ENCODE measurements at places on chromosomes 6 and 20. TPM values are rescaled to one million over a fixed set of nuclear protein-coding genes. Genes with fewer than 3 reads are reported as not detected.

GRCh38 chr6:37160922-37161778 lies 8.8 kb upstream of the PIM1 start:
- no peaks in the 10 kb centered on the region for H3K4me1 ChIP-seq
- DNase-seq: no peak
- H3K27ac ChIP-seq: peak overlapping the region; percentile 35
- H3K4me3 ChIP-seq: no peak overlapping the region
- no peaks in the 10 kb centered on the region for H3K36me3 ChIP-seq

DNA sequence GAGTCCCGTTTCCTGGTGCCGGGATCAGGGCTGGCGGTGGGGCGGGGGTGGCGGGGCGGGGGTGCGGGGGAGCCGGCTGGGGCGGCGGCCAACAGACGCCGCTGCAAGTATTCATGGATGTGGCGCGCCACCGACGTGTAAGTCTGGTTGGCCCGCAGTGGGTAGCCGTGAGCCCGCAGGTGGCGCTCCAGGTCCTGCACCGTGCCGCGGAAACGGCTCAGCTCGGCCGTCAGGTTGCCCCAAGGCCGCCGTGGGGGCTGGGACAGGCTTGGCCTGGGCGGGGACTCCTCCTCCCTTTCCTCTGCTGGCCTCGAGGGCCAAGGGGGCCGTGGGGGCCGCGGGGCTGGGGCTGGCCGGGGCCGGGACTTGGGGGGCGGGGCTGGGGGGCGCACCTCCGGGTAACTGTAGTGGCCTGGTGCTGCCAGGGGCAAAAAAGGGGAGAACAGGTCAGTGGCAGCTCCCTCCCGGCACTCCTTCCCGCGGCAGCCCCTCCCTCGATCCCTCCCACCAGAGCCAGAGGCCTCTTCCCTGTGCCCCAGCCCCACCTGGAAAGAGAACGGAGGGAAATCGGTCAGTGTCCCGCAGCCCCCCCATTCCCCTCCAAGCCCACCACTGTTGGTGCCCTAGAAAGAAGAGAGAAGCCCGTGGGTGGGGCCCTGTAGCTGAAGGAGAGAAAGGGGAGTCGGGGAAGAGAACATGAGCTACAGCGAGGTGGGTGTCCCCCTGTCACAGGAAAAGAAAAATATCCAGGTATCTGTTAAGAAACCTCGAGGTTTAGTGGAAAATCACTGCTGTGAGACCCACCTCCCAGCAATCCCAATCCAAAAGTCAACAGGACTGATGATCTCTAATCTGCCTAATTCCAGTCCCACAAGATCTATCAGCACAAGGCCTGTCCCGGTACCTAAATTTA lies 21.3 kb downstream of the TNXB start:
- DNase-seq: peak; percentile 95
- H3K27ac ChIP-seq: peak overlapping the region; percentile 96
- H3K36me3 ChIP-seq: no peaks in the 10 kb centered on the region
- no peaks in the 10 kb centered on the region for H3K27me3 ChIP-seq
- H3K4me3 ChIP-seq: no peak overlapping the region

GRCh38 chr20:258269-258858 lies 840 bp downstream of the DEFB132 start:
- no peak overlapping the region for H3K4me3 ChIP-seq
- H3K36me3 ChIP-seq: peaks cover 3% of the 10 kb centered on the region
- H3K27ac ChIP-seq: no peak overlapping the region

- H3K4me1 ChIP-seq: no peaks in the 10 kb centered on the region
- H3K4me3 ChIP-seq: no peak overlapping the region
- DNase-seq: no peak
- no peaks in the 10 kb centered on the region for H3K27me3 ChIP-seq
- H3K27ac ChIP-seq: no peak overlapping the region
- no peaks in the 10 kb centered on the region for H3K36me3 ChIP-seq
Observed at GRCh38 chr20:61548069-61548468, 296.0 kb downstream of the CDH4 start.

DNA sequence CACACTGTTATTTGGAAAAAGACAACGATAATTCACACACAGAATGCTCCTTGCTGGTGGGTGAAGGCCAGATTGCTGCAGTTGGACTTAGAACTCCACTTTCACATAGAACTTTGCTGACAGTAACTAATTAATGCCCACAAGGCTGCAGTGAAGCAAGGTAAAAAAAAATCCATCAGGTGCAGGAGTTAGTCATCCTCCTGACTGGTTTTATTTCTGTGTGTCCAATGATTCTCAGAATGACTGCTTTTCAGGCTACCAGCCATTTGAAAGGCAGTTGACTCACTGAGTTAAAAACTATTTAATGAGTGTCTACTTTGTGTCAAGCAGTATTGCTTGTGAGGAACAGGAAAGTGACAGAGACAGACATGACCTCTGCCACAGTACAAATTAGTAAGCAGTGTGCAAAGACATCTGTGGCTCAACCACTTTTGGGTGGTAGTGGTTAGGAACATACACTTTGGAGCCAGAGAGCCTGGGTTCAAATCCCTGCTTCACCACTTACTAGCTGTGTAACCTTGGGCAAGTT lies 41.9 kb downstream of the ELOVL5 start:
- H3K4me3 ChIP-seq: no peak overlapping the region
- DNase-seq: no peak
- no peaks in the 10 kb centered on the region for H3K27me3 ChIP-seq
- no peak overlapping the region for H3K27ac ChIP-seq
- no peaks in the 10 kb centered on the region for H3K36me3 ChIP-seq
- no peaks in the 10 kb centered on the region for H3K4me1 ChIP-seq

- H3K27me3 ChIP-seq: no peaks in the 10 kb centered on the region
- peak overlapping the region; percentile 58 for H3K27ac ChIP-seq
- no peaks in the 10 kb centered on the region for H3K36me3 ChIP-seq
- no peaks in the 10 kb centered on the region for H3K4me1 ChIP-seq
- H3K4me3 ChIP-seq: no peak overlapping the region
- no peak for DNase-seq
Observed at GRCh38 chr6:144352331-144352730, 67.2 kb downstream of the UTRN start.

DNA sequence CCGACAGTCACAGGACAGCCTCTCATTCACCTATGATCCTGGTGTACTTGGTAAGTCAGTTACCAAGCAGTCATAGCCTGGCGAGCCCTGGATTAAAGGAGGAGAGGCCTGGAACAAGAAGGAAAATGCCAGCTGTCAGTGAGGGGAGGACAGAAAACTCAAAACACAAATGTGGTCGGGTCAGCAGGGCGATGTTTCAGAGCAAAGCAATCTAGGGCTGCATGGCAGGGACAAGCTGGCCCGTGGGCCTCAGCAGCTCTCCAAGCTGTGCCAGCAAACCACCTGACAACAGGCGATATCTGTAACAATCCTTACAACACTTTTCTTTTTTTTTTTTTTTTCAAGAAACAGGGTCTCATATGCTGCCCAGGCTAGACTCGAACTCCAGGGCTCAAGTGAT lies 40.3 kb downstream of the MGME1 start:
- no peak for DNase-seq
- H3K27ac ChIP-seq: no peak overlapping the region
- no peak overlapping the region for H3K4me3 ChIP-seq
- H3K4me1 ChIP-seq: no peaks in the 10 kb centered on the region

- H3K27ac ChIP-seq: peak overlapping the region; percentile 12
- DNase-seq: no peak
- H3K36me3 ChIP-seq: no peaks in the 10 kb centered on the region
- no peaks in the 10 kb centered on the region for H3K27me3 ChIP-seq
Observed at GRCh38 chr6:126033696-126034095, 47.4 kb downstream of the TRMT11 start.

Gene PKIB
- not detected for total RNA-seq

Gene LZTS3
- 13.1 TPM for total RNA-seq

Gene MCM8
- total RNA-seq: 7.3 TPM

Gene ZNF311
- 1.7 TPM for total RNA-seq

Gene FAM209B
- total RNA-seq: not detected

Gene PACRG
- total RNA-seq: 12.3 TPM

Gene ENPP3
- 7.2 TPM for total RNA-seq

All from uterus (tissue), 4 donors.